ENCODE measurements at places on chromosomes 13 and 19. TPM values are rescaled to one million over a fixed set of nuclear protein-coding genes. Genes with fewer than 3 reads are reported as not detected.

DNA sequence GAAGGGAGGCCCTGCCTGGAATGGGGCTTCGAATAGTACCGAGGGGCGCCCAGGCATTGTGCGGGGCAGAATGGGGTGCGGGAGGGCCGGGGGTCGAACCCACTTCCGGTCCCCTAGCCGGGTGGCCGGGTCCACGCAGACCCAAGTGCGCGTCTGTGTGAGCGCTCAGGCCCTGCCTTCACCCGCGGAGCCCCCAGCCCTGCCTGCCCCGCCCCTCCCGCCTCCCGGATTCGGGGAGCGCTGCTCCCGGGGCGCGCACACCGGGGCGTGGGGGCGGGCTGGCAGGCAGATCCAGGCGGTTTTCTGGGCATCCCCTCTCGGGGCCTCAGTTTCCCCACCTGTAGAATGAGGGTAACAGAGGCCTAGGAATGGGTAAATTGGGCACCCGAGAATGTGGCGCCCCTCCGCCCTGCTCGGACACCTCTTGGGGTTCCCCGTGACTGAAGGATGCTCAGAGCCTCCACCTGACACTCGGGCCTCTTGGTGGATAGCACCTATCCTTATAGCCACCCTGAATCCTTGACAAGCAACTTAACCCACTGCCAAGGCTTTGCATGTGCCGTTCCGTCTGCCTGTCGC, 682 bp downstream of the PIK3R2 start:
- peak; percentile 52 for DNase-seq

DNA sequence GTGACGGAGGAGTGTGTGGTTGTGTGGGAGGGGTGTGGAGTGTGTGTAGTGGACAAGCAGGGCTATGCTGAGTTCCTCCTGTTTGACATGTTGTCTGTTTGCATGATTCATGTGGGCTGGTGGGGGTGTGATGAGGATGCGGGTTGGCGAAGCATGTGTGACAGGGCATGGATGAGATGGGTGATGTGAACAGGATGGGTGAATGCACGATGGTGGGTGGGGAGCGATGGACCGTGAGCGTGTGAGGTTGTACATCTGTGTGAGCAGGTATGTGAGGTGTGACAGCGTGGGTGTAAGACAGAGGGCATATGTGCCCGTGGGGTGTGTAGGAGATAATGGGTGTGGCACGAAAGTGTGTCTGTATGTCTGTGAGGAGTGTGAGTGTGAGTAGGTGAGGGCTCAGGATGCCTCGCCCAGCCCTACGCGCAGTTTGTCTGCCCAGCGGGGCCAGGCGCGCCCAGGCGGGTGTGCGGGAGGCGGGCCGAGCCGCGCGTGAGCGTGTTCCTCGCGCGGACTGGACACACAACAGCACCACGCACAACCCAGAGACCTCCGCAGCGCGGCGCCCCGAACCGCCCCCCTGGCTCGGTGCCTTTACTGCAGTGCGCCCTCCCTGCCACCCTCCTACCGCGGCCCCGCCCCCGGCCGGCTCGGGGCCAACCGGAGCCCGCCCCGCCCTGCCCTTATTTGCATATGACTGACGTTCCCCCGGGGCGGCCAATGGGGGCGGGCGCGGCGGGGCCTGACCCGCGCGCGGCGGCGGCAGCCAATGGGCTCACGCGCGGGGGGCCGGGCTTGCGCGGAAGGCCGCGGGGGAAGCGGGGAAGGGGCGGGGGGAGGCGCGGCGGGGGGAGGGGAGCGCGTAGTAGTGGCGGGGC, 14.4 kb downstream of the CIC start:
- peak; percentile 97 for DNase-seq

DNA sequence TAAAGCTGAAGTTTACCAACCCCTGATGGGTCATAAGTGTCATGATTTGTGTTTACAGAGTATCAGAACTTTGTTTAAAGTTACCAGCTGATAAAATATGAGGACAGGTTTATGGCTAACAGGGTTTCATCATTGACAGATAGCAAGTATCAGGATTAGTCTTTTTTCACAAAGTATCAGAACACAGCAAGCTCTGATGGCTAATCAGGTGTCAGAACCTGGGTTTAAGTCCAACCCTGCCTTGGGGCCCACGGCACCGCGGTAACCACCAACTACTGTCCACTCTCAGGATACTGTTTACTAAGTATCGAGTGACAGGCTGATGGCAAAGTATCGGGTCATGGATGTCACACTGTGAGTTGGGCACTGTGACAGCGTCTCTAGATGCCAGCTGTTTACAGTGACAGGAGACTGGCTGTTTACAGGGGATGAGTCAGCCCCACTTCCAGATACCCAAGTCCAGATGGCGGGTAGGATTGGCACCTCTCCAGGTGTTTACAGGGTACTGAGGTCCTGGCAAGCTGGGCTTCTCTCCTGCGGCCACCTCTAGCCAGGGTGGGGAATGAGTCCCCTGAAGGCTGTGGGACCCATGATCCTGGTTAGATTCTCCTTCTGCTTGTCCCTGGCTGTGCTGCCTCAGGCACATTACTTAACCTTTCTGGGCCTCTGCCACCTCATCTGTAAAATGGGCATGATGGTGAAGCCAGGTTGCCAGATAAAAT, 21.8 kb downstream of the ARRDC2 start:
- DNase-seq, result no peak

The ZNF571 gene
- 14.2 TPM for total RNA-seq

DNA sequence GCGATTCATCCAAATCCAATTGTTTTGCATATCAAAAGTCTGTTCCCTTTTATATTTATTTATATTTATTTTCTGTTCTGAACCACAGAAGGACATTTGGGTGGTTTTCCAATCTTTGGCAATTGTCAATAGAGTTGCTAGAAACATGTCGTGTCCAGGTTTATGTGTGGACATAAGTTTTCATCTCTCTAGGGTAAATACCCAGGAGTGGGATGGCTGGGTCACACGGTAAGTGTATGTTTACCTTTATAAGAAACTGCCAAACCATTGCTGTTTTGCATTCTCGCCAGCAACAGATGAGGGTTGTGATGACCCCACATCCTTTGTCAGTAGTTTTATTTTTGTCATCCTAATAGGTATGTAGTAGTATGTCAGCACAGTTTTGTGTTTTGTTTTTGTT, 12.5 kb downstream of the AP1M1 start:
- DNase-seq, result no peak

DNA sequence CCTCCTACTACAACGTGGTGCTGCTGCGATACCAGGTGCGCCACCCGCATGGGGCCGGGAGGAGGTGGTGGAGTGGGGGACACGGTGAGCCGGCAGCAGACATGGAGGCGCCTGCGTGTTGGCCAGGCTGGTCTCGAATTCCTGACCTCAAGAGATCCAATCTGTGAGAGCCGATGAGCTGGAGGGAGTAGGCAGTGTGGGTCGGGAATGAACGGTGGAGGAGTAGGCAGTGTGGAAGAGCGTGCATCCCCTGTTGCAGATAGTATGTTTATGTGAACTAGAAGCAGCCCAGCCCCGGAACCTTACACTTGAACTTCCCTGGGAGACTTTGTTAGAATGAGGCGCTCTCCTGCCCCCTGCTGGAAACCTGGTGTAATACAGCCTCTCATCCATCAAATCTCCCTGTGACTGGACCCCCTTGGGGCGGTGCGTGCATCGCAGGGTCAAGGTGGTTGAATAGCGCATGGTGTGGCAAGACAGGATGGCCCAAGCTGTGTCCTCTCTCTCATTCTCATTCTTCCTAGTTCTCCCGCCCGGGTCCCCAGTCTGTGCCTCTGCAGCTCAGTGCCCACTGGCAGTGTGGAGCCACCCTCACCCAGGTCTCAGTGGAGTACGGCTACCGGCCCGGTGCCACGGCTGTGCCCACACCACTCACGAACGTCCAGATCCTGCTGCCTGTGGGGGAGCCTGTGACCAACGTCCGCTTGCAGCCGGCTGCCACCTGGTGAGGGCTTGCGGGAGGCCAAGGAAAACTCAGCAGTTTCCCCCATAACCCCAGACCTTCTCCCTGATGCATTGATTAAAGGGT, 10.5 kb upstream of the B3GNT3 start:
- DNase-seq, result peak; percentile 72

The ADGRE2 gene
- 0.78 TPM for total RNA-seq

The ZNF132 gene
- 11.7 TPM for total RNA-seq

DNA sequence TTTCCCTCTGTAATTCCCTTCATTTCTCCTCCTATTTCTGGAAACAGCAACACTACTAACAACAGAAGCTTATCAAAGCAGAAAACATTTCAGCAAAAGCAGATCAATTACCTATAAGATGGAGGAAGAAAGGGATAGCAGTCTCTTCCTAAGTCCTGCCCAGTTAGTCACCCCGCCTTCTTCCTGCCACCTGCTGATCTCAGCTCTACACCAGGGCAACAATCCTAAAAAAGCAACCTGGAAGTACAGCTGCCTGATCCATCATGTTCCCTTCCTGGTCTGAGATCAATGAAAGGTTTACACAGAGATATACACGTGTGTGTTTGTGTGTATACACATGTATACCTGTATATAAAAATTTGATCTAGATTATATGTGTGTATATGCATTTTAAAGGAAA, 59.4 kb downstream of the TSC22D1 start:
- DNase-seq, result no peak
